PC-3 (cell line): ENCODE measurements at places on chromosomes 13 and 19.
A peak's percentile ranks its signal among the peaks of the same experiment; 100 is the strongest.

- peak; percentile 59 for DNase-seq
Observed at GRCh38 chr13:30830638-30830965, 75.5 kb upstream of the MEDAG start.

DNA sequence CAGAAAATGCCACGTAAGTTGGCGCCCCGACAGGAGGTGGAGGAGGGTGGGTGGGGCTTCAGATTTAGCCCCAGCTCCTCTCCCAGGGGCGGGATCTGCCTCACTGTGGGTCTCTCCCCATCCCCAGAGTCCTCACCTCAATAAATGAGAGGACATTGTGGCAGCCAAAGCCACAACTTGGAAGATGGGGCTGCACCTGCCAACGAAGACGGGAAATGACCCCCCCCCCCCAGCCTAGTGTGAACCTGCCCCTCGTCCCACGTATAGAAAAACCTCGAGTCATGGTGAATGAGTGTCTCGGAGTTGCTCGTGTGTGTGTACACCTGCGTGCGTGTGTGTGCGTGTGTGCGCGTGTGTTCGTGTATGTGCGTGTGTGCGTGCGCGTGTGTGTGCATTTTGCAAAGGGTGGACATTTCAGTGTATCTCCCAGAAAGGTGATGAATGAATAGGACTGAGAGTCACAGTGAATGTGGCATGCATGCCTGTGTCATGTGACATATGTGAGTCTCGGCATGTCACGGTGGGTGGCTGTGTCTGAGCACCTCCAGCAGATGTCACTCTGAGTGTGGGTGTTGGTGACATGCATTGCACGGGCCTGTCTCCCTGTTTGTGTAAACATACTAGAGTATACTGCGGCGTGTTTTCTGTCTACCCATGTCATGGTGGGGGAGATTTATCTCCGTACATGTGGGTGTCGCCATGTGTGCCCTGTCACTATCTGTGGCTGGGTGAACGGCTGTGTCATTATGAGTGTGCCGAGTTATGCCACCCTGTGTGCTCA is 1.5 kb upstream of the TRAPPC5 start:
- peak; percentile 55 for DNase-seq

- DNase-seq = no peak
Observed at GRCh38 chr19:447816-448560, 12.8 kb downstream of the SHC2 start.

GRCh38 chr13:99347335-99347878 is 40.2 kb upstream of the GPR183 start:
- DNase-seq = no peak

- peak; percentile 25 for DNase-seq
Observed at GRCh38 chr13:98004107-98004506, 50.6 kb downstream of the IPO5 start.

- no peak for DNase-seq
Observed at GRCh38 chr13:75766636-75767035, 130.5 kb downstream of the LMO7 start.

DNA sequence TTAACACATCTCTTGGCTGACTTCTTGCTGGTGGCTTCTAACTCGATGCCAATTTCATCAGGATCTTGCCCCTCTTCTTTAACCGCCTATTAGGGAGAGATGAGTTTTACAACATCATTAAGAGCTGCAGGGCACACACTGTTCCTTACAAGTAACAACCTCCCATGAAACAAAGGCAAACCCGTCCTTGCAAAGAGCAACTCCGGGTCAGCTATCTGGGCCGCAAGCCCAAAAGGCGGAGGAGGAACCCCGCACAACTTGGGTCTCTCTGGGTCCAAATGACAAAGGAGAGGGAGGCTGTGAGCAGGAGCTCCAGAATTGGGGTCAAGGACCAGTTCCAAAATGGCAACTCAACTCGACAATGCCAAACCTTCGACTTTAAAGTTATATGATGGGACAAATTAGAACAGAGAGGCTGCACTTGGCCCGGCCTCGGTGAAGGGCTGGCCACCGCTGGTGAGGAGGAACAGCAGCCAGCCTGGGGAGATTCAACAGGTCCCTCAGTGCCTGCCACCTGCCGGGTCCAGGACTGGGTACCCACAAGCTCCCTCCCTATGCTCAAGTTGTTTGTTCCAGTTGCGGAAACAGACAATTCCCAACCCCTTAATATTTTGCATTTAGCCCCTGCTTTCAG is 1.1 kb downstream of the SAFB2 start:
- DNase-seq = no peak

GRCh38 chr13:84605927-84606326 is 723.7 kb upstream of the SLITRK1 start:
- DNase-seq = no peak

GRCh38 chr19:42989851-42990250 is 36.4 kb downstream of the PSG11 start:
- DNase-seq = no peak

- DNase-seq = peak; percentile 61
Observed at GRCh38 chr19:52142001-52142595, 2.4 kb upstream of the ZNF616 start.

- peak; percentile 32 for DNase-seq
Observed at GRCh38 chr13:30898678-30899241, 7.3 kb upstream of the MEDAG start.

DNA sequence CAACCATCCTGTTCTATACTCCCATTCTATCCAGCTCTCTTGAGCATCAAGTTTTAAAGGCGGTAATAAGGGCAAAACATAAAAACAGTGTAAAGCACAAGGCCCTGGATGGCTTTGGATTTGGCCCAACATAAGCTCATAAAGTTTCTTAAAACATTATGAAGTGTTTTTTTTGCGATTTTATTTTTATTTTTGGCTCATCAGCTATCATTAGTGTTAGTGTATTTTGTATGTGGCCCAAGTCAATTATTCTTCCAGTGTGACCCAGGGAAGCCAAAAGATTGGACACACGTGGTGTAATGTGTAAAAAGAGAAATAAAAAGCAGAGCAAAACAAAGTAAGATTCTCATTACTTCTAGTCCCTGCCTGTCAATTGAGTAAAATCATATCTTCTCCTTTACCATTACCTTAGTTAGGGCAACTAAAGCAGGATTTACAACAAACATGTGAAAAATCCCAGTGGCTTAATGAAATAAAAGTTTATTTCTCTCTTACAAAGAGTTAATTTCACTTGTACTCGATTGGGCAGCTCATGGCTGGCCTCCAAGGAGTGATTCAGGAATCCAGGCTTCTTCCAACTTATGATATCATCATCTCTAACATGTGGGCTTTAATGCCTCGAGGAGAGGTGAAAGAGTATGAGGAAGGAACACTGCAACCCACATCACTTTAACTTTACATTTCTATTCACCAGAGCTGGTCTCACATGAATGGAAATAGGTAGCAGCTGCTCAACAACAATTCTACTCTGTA is 725.2 kb upstream of the SLITRK1 start:
- DNase-seq = peak; percentile 47

GRCh38 chr19:13689085-13689484 is 75.2 kb upstream of the MRI1 start:
- DNase-seq = peak; percentile 59

- DNase-seq = peak; percentile 91
Observed at GRCh38 chr19:38661996-38662395, 14.5 kb downstream of the ACTN4 start.

- DNase-seq = no peak
Observed at GRCh38 chr19:5170329-5170745, 170.3 kb downstream of the PTPRS start.

GRCh38 chr13:40681341-40682146 is 15.1 kb upstream of the FOXO1 start:
- DNase-seq = no peak

DNA sequence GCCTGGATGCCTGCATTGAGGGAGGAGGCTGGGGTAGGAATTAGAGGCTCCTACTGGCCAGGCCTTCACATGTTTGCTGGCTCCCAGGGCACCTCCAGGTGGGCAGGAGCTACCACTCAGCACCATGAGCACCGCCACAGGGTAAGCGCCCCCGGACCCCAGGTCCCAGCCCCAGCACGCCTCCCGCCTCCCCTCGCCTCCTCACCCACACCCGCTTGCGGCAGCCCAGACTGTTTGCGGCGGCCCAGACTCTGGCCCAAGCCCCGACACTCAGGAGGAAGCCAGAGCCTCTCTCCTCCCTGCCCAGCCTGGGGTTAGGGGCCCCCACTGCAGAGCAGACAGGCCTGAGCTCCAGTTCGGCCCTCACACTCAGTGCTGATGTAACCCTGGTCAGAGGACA is 652 bp downstream of the EPS8L1 start:
- DNase-seq = no peak

DNA sequence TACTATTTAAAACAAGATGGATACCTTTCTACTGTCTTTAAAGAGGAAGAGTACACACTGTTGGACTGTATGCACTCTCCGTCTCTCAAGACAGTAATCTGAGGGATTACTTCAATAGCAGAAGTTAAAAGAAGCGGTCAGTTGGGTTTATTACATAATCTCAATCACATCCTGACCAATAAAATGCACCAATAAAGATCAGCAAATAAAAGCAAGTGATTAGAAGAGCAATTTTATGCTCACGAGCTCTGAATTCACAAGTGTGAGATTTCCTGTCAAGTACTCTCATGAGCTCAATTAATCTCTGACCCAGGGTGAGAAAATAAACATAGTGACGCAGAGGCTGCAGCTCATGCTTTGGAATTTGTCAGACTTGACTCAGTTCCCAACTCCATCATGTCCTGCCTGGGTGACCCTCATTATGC is 12.2 kb downstream of the ABCC4 start:
- DNase-seq = no peak

DNA sequence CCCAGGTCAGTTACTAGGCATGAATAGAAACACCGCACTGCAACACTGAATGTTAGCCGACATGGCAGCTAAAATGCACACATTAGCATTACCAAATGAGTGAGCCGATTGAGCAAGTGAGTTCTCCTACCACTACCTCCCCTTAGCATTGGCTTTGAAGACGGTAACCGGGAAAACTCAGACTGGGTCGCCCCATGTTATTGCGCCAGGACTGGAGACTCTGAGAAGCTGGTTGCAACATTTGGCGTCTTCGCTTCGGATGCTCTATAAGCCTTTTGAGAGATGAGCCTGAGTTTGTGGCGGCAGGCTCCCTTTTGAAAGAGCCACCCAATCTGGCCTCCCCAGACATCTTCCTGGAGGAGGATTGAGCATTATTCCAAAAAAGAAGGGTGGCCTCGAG is 68.5 kb upstream of the POMP start:
- DNase-seq = no peak

- DNase-seq = no peak
Observed at GRCh38 chr13:101690871-101691270, 238.4 kb downstream of the ITGBL1 start.

GRCh38 chr13:74768521-74769085 is 634.4 kb upstream of the KLF12 start:
- no peak for DNase-seq

DNA sequence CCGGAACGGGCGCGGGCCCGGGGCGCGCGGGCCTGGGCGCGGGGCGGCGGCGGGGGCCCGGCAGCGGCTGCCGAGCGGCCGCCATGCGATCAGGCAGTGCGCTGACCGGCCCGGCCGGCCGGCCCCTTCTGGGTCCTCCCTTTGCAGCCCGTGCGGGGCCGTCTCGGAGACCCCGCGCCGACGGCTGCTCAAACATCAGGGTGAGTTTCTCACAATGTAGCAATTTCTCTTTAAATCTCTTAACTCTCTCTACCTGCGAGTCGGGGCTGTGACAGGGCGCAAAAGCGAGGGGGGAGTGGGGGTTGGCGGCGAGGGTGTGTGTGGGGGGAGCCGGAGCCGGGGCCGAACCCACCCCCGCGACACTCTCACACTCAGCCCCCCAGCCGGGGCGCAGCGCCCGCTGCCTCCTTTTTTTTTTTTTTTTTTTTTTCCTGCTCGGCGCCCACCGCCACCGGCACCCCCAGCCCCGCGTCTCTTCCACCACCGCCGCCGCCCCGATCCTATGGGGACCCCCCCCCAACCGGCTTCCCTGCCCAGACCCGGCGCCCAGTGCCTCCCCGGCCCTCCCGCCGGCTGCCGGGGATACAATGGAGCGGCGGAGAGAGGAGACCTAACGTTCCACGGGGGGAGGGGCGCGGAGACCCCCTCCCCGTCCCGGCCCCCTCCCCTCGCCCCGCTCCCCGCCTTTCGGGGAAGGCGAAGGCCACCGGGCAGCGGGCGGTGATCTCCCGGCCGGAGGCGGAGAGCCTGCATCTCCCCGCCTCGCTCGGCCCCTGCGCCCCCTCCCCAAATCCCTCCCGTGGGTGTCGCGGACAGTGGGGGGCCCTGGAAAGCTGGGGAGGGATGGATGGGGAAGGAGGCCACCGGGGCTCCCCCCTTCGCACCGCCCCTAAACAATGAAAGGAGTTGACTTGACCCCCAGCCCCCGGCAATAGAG is at the start of gene BICRA:
BICRA (plus strand) TSS at position 166 of the 937 bp plus-strand sequence. CDS start 64,441 bp downstream, outside the sequence.
- peak; percentile 73 for DNase-seq

GRCh38 chr19:46959894-46960556 is 59.6 kb upstream of the NPAS1 start:
- peak; percentile 36 for DNase-seq

- DNase-seq = no peak
Observed at GRCh38 chr13:33184530-33184929, 101.0 kb downstream of the STARD13 start.

DNA sequence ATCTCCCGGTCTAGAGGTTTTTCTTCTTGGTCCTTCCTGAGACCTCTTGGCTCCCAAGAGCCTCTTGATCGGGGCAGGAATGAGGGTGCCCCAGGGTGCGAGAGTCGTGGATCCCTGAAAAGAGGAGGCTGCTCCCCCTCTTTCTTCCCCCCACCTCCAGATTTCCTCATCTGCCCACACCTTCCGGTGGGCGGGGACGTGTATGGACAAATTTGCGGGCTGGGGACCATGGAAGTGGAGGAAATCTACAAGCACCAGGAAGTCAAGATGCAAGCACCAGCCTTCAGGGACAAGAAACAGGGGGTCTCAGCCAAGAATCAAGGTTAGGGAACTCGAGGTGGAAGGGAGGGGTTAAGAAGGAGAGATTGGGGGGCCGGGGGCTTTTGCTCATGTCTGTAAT is at the start of gene MCEMP1:
MCEMP1 (plus strand) TSS at position 237 of the 400 bp plus-strand sequence; CDS start at position 268, 31 bp downstream.
- no peak for DNase-seq

GRCh38 chr19:13209484-13210338 is 59.5 kb downstream of the IER2 start:
- no peak for DNase-seq

GRCh38 chr19:1598777-1599459 is 6.3 kb upstream of the MBD3 start:
- no peak for DNase-seq

- DNase-seq = peak; percentile 85
Observed at GRCh38 chr19:50204811-50205675, 1.6 kb downstream of the MYH14 start.

- DNase-seq = no peak
Observed at GRCh38 chr13:48185018-48185417, 48.0 kb upstream of the ITM2B start.

GRCh38 chr19:3474010-3474409 is 6.3 kb downstream of the SMIM24 start:
- no peak for DNase-seq

GRCh38 chr19:47351548-47351947 is 2.4 kb downstream of the DHX34 start:
- DNase-seq = peak; percentile 37

GRCh38 chr19:7874897-7875273 is 695 bp upstream of the PRR36 start:
- no peak for DNase-seq
